Skin of body (tissue), 3 donors: ENCODE measurements at places on chromosomes 7 and 10. TPM values are rescaled to one million over a fixed set of nuclear protein-coding genes. Genes with fewer than 3 reads are reported as not detected.

DNA sequence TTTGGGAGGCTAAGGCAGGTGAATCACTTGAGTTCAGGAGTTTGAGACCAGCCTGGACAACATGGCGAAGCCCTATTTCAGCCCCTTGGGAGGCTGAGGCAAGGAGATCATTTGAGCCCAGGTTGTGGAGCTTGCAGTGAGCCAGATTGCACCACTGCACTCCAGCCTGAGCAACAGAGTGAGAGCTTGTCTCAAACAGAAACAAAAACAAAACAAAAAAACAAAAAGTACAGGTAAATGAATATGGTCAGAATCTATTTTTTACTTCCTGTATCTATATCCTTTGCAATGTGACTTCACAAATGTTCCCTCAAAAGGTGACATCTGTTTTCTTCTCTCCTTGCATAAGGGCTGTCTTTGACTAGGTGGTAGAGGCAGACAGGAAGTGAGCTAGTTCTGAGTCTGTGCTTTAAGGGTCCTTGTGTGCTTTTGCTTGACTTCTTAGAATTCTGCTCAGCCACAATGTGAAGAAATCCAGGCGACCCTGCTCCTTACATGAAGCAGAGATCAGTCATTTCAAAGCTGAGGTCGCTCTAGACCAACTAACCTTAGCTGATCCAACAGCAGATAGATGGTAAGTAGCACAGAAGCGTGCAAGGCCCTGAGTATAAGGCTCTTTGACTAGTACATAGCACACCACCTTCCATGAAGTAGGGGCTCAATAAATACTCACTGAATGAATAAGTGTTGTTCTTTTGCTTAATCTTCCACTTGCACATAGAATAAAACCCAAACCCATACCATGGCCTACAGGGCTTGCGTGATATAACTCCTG lies 423.2 kb upstream of the PCDH15 start:
- no peak for DNase-seq

DNA sequence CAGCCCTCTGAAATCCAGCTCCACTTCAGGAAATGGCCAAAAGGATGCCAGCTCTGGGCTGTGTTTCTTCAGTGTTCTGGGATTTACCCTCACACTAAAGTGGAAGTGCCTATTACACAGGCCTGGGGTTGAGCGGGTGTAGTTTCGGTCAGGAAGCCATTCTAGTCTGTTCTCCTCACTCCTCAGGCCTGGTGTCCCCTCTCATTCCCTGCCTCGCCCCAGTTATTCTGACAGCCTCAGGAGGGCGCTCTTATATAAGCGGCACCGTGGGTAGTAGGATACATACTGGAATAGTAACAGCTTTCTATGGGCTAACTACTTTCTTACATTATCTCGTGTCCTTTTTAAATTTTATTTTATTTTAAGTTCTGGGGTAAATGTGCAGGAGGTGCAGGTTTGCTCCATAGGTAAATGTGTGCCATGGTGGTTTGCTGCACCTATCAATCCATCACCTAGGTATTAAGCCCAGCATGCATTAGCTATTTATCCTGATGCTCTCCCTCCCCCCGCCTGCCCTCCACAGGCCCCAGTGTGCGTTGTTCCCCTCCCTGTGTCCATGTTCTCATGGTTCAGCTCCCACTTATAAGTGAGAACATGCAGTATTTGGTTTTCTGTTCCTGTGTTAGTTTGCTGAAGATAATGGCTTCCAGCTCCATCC lies 12.2 kb upstream of the LGI1 start:
- no peak for DNase-seq

GRCh38 chr7:141161550-141162535 lies 88.0 kb downstream of the TMEM178B start:
- no peak for DNase-seq

- no peak for DNase-seq
Measured at GRCh38 chr10:77177589-77177988, 460.0 kb downstream of the KCNMA1 start.

DNA sequence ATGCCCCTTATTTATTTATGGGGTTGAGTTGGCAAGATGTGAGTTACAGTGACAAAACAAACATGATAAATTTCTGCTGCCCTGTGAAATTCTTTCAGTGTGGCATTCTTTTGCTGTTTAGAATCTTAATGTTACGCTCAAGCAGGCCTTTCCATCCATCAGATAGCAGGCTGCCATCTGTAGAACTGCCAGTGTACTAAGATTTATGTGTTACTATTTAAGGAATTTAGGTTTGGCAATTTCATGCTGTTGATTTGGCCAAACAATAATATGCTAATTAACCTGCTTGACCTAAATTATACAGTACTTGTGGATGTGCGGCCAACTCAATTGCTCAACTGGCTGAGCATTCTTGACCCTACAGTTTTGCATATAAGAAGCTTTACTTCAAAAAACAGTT lies 477.7 kb upstream of the TPK1 start:
- DNase-seq: no peak

The ZPBP gene
- not detected for total RNA-seq

The SORBS1 gene
- 33.7 TPM for total RNA-seq

- peak; percentile 6 for DNase-seq
Measured at GRCh38 chr7:16795624-16796023, 9.2 kb downstream of the AGR2 start.

The C10orf53 gene
- total RNA-seq: not detected

The UTF1 gene
- not detected for total RNA-seq

The MAGI2 gene
- total RNA-seq: 6.9 TPM

DNA sequence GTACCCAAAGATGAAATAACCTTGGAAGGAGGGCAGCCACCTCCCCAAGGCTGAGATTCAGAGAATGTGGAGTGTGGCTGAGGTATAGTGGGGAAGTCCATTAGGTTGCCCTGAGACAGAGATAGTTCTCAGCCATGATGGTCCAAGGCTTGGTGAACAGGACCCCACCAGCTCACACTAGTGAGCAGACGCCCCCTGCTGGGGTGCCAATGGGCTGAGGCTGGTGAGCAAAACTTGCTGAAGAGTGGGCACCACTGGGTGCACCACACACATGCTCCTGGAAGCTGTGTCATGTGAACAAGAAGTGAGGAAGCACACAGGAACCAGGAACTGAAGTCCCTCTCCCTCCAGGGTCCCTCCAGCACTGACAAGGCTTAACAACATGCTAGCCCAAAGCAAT lies 8.9 kb downstream of the FBXL13 start:
- no peak for DNase-seq

- no peak for DNase-seq
Measured at GRCh38 chr7:69204943-69205342, 393.3 kb upstream of the AUTS2 start.

The PPA1 gene
- 88.6 TPM for total RNA-seq

The MASTL gene
- total RNA-seq: 11.7 TPM

The SPDYE1 gene
- 0.10 TPM for total RNA-seq

The TEX36 gene
- not detected for total RNA-seq

DNA sequence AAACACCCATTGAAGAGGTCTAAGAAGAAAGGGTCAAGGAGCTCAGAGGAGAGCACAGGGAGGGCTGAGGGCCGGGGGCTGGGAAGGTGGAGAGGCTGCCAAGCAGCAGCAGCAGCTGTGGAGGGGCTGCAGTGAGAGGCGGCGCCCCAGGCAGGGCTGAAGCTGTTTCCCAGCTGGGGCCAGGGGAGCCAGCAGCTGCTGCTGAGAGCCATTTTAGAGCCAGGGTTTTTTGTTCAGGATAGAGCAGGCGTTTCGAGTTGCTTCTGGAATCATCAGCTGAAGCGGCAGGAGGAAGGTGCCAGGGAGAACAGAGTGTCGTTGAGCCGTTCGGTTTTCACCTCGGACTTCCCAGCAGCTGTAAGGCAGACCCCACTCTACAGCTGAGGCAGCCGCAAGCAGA lies 62.7 kb downstream of the LANCL2 start:
- DNase-seq: no peak

The MYL10 gene
- 3.2 TPM for total RNA-seq

The NXPH1 gene
- 0.10 TPM for total RNA-seq

- DNase-seq: no peak
Measured at GRCh38 chr7:39260279-39260844, 282.7 kb downstream of the POU6F2 start.
